Vagina (tissue), 2 donors: ENCODE measurements at places on chromosomes 5 and 9.
A peak's percentile ranks its signal among the peaks of the same experiment; 100 is the strongest.

- DNase-seq = no peak
Observed at GRCh38 chr5:100683881-100684280, 148.7 kb downstream of the FAM174A start.

DNA sequence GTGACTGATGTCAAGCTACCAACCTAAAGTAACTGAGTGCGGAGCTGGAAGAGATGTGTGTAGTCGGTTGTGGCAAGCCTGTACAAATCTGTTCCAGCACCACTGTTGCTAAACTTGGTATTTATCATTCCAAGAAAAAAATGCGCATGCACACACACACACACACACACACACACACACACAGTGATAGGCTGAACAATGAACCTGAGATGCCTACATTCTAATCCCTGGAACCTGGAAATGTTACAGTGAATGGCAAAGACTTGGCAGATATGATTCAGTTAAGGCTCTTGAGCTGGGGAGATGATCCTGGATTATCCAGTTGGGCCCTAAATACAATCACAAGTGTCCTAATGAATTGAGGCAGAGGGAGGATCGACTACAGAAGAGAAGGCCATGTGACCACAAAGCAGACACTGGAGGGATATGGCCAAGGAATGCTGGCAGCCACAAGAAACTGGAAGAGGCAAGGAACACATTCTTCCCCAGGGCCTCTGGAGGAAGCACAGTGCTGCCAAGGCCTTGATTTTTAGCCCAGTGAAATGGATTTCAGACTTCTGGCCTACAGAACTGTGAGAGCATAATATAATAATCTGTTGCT is 49.7 kb upstream of the LHFPL2 start:
- no peak for DNase-seq

GRCh38 chr9:37922363-37923117 is 18.6 kb upstream of the SLC25A51 start:
- DNase-seq = no peak

DNA sequence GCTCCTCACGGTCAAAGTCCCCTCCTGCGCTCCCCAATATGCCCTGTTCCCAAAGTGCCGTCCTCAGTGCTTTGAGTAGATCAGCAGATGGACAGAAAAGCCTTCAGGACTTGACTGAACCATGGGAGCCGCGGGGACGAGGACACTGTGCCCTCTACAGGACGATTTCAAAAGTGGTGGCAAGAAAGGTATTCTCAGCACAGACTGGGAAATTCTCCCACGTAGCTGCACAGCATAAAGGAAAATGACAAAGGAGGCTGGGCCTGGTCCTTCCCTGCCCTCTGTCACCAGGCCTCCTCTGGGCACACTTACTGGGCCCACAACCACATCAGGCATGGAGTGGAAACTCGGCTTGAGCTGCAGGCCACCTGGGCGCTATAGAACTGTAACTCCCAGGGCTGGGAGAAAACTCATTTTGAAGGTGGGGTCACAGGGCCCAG is 16.7 kb upstream of the MTMR12 start:
- no peak for DNase-seq

- DNase-seq = no peak
Observed at GRCh38 chr5:172740428-172741205, 30.4 kb downstream of the DUSP1 start.

DNA sequence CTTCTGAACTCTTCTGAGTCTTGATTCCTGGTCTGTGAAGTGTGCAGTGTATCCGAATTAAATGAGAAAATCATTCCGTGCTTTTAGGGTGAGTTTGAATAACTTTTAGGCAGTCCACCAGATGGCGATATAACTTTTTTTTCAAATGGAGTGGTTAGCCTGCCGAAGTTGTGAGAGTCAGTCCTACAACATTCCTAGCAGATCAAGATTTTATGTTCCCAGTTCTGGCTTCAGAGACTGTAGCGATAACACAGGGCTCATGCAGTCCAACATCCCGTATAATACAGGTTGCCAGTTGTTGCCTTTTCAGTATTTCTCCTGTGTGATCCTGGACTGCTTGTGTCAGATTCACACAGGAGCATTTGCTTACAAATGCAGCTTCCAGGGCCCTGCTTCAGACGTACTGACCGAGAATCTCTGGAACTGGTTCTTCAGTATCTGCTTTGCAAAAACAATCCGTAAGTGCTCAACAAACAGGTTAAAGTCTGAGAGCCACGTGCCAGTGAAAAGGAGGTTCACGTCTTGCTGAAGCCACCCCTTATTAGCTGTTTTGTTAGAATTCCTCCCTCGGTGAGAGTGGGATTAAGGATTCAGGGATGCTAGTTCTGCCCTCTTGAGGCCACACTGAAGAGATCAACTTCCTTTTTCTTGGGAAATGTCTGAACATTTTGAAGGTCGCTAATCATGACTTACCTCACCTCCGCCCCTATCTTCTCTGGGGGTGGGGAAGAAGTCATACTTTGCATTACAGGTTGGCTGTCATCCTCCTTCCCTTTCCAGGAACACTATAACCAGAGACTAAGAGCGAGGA is 22.8 kb downstream of the SMIM3 start:
- no peak for DNase-seq

- no peak for DNase-seq
Observed at GRCh38 chr5:10586008-10586407, 22.1 kb downstream of the ANKRD33B start.

DNA sequence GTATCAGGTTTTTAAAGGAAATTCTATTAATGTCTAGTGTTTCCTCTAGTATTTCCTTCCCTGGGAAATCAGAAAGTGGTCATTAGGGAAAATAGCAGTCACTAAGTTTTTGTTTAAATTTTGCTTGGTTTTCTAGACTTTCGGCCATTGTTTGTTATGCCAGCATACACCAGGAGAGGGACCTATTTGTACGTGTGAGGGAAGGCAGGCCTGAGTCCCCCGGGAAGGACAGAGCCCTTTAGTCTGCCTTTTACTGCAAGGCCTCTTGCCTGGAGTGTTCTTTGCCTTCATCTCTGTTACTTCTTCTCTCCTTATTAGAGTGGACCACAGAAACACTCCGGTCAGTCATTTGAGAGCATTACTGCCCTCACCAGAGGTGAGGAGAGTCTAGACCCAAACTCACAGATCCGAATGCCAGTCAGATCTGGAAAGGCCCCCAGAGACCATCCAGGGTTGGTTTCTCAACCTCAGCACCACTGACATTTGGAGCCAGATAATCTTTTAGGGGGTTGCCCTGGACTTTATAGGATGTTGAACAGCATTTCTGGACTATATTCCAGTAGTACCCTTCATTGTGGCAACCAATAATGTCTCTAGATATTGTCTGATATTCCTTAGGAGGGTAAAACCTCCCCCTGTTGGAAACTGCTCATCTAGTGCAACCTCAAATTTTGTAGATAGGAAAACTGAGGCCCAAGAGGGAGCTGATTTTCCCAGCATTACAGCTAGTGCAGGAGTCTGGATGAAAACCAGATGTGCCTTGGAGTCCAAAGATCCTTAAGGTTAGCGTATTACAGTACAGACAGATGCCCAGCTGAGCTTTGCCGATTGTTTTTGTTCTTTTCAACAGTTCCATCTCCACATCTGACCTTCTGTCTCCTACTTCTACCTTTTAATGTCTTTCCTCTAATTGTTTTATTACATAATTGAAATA is 93.0 kb upstream of the NIPAL4 start:
- no peak for DNase-seq

GRCh38 chr9:71744754-71745521 is 23.4 kb downstream of the CEMIP2 start:
- no peak for DNase-seq

GRCh38 chr9:130765137-130766020 is 69.7 kb upstream of the ABL1 start:
- DNase-seq = no peak

GRCh38 chr5:132498152-132498551 is 7.6 kb upstream of the IRF1 start:
- DNase-seq = peak; percentile 87

GRCh38 chr9:96453625-96454024 is 3.7 kb downstream of the HABP4 start:
- no peak for DNase-seq

- no peak for DNase-seq
Observed at GRCh38 chr9:126325821-126326220, 808 bp upstream of the MVB12B start.
